ENCODE measurements at places on chromosomes 2 and 18. TPM values are rescaled to one million over a fixed set of nuclear protein-coding genes. Genes with fewer than 3 reads are reported as not detected.

Gene CCDC138
- 10.6 TPM for total RNA-seq

- no peak for DNase-seq
Observed at GRCh38 chr2:196205011-196205766, 33.8 kb upstream of the STK17B start.

GRCh38 chr2:221235941-221236340 lies 336.2 kb downstream of the EPHA4 start:
- peak; percentile 88 for DNase-seq

DNA sequence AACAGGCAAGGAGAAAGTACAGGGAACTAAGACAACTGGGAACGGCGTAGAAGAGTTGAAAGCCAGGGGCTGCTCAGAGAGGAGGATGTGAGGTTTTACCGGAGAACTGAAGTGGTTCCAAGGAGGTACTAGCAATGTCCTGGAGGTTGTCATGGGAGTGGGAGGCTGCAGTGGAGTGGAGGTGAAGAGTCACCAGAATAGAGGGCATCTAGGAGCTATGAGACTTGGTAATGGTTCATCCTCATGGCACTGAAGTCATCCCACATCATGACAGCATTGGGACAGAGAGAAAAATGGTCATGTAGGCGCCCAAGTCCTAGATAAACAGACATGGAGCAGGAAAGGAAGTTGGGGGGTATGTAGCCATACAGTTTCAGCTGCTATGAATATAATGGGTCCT lies 26.3 kb downstream of the MRPL33 start:
- DNase-seq: no peak

Gene TMEM237
- total RNA-seq: 57.2 TPM

DNA sequence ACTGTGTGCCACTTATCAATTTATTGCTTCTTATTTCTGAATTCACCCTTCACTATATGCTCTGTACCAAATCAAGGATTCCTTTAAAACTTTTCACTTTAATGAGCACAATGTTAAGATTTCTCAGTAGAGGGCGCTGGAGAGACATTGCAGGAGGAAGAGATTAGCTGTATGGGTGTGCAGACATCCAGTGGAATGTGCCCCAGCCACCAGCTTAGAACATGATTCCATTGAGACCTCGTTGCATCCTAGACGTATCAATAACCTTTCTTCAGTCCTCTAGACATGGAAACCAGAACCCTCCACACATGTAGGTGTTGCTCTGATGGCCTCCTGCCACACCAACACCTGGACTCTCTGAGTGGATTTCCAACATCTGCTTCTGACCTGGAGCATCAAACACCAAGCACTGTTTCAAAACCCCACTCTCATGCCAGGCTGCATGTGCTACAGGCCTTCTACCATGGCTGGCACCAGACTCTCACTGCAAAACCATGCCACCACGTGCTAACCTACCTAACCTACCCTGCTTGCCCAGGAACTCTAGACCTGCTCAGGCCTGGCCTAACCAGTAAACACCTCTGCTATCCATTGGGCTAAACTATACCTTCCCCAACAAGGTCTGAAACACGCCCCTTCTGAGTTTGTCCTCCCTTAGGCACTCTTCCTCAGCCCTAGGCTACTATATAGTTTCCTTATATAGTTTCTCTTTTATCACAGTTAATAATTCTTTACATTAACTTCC lies 633.2 kb upstream of the PKDCC start:
- peak; percentile 39 for DNase-seq

Gene ANKRD12
- total RNA-seq: 25.4 TPM

- no peak for DNase-seq
Observed at GRCh38 chr18:7298149-7298548, 67.3 kb downstream of the LRRC30 start.

DNA sequence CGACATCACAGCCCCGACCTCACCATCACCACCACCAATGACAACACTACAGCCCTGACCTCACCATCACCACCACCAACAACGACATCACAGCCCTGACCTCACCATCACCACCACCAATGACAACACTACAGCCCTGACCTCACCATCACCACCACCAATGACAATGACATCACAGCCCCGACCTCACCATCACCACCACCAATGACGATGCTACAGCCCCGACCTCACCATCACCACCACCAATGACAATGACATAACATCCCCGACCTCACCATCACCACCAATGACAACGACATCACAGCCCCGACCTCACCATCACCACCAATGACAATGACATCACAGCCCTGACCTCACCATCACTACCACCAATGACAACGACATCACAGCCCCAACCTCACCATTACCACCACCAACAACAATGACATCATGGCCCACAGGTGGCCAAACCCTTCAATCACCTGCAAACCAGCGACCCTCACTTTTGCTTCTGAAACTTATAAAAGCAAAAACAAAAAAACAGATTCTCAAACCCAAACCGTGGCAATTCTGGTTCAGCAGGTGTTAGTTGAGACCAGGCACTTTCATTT lies 70.7 kb upstream of the TMEM18 start:
- no peak for DNase-seq

DNA sequence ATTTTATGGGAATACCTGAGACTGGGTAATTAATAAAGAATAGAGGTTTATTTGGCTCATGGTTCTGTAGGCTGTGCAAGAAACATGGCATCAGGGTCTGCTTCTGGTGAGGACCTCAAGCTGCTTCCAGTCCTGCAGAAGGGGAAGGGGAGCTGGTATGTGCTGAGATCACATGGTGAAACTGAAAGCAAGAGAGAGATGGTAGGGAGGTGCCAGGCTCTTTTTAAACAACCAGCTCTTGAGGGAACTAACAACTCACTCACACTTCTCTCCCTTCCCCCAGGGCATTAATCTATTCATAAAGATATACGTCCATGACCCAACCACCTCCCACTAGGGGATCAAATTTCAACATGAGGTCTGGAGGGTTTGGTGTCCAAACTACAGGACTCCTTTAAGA lies 40.1 kb downstream of the AGPS start:
- DNase-seq: no peak

DNA sequence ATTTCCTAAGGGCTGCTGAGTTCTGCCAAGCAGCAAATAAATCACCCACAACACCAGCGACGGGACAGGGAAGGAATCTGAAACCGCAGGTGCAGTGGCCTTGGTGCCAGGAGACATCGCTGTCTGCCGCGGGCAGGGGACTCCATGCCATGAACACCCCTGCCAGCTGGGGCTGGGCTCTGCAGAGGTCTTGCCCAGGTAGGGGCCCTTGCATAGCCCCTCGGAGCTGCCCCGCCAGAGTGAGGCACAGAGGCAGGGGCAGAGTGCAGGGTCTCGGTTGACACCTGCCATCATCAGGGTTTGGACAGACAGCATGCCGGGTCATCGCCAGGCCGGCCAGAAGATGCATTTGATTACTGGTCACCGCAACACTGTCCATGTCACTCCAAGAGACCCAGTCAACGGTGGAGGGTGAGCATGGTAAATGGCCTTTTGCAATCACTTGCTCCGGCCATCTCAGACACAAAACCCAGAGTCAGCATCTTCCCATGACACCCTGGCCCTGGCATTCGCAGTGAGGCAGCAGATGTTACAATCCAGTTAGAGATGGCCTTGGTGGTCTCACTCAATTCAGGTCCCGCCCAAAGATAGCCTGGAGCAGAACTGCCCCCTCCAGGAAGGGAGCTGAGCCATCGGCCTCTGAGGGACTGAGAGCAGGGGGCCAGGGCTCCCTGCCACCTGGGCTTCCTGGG lies 255.4 kb downstream of the NDUFA10 start:
- no peak for DNase-seq

Gene MTX2
- total RNA-seq: 31.7 TPM

Gene TFPI
- 286 TPM for total RNA-seq

DNA sequence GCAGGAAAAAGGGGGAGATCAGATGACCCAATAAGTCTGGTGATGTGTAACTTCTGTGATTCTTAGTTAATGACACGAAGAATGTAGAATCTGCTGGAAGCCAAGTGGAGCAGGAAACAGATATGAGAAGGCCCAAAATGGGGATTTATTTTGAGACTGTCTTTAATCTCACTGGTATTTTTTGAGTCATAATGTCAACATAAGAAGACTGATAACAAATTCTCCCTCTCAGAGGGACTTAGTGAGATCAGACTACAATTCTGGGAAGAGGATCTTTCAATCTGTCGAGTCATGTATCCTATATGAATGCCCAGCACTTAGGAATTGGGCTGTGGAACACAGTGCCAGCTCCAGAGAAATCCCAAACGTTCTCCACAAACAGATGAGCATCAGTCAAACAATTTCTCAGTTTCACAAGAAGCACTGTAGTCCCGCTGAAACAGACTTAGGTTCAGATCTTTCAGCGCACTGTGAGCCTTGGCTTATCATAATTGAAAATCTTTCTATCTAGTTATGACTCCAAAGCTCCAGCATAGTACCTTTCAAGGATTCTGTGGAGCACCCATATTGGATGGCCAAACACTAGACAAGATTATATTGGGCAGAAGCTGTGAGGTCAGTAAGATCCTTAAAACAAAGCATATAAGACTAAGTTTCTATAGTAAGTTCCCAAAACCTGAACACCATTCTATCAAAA lies 738.2 kb downstream of the LRP1B start:
- DNase-seq: peak; percentile 62

GRCh38 chr2:112674229-112674628 lies 28.5 kb downstream of the SLC20A1 start:
- peak; percentile 85 for DNase-seq

- DNase-seq: no peak
Observed at GRCh38 chr18:75915941-75916623, 488.6 kb upstream of the SMIM21 start.

- DNase-seq: no peak
Observed at GRCh38 chr18:78582181-78582709, 397.4 kb upstream of the SALL3 start.

Gene ERBB4
- 0.74 TPM for total RNA-seq

- DNase-seq: no peak
Observed at GRCh38 chr18:10450986-10451385, 3.4 kb upstream of the APCDD1 start.

GRCh38 chr2:126614524-126615227 lies 41.3 kb upstream of the GYPC start:
- DNase-seq: no peak

Gene PTPRN
- total RNA-seq: not detected

GRCh38 chr2:222364285-222364895 lies 60.0 kb upstream of the SGPP2 start:
- peak; percentile 93 for DNase-seq

- no peak for DNase-seq
Observed at GRCh38 chr2:164221473-164221872, 399.8 kb downstream of the GRB14 start.

DNA sequence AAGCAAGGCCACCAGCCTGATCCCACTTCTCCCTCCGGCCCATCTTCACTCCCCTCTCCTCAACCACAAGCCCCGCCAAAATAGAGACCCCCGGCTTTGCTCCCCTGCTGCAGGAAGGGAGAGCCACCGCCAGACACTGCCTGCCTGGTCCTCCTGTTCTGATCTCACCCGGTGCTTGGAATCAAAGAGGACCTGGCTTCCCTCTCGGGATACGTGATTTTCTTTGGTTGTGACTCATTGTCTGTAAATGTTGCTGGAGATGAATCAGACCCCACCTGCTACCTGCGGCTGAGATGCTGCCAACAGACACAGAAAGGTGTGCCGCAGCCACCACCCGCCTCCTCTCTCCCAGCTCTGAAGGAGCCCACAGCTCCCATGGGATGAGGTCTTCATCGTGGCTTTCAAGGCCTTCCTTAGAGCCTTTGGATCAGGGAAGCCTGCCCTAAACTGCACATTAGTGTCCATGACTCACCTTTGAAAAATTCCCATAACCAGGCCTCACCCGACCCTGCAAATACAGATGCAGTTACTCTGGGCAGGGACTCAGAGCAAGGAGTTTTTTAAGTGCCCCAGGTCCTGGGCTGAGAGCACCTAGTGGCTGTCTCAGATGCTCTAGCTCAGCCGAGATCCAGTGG lies 79.4 kb upstream of the ZNF532 start:
- DNase-seq: peak; percentile 69

DNA sequence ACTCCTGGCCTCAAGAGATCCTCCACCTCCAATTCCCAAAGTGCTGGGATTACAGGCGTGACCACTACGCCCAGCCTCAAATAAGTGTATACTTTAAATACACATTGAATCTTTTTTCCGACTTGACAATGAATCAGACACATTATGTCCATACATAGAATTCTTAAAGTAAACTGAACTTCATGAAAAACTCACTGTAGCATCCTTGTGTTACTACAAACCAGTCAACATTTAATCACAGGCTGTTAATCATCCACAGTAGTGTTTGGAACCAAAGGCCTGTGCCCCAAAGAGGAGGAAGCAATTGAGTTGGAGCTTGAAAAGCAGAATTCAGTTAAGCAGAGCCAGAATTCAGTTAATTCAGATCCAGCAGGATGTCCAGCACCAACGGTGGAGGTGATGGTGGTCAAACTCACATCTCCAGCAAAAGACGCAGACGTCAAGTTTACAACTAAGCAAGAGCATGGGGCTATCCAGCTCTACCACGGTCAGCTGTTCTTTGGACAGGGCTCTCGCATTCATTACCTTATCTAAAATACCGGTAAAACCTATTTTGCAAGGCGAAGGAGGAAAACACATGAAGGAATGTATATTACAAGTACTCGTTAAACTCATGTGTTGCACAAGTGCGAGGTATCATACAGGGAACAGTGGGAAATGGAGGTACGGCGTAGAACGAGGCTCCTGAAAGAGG lies 1.2 kb downstream of the SLC39A6 start:
- no peak for DNase-seq

Gene ALPP
- not detected for total RNA-seq

DNA sequence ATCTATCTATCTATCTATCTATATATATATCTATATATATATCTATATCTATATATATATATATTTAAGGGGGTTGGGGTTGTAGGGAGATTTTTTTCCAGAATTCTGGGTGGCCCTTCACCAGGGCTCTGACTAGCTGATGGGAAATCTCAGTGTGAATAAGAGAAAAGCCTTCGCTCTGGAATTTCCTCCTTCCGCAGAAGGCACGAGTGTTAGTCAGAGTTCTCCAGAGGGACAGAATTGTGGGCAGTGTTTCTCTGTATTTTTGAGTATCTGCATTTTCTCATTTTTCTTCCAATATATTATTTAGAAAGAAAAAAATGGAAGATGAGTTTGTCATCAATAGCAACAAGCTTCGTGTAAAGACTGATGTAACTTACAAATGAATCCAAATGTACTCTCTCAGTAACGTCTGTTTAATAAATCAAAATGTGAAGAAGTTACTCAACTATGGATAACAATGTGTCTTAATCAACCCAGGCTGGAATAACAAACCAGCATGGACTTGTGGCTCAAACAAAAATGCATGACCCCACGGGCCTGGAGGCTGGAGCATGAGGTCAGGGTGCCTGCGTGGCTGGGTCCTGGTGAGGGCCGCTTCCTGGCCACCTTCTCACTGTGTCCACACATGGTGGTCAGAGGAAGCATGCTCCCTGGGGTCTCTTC lies 10.6 kb upstream of the SNTG2 start:
- DNase-seq: no peak

Gene NLRC4
- total RNA-seq: not detected

GRCh38 chr2:170189757-170190156 lies 11.8 kb downstream of the MYO3B start:
- DNase-seq: no peak

DNA sequence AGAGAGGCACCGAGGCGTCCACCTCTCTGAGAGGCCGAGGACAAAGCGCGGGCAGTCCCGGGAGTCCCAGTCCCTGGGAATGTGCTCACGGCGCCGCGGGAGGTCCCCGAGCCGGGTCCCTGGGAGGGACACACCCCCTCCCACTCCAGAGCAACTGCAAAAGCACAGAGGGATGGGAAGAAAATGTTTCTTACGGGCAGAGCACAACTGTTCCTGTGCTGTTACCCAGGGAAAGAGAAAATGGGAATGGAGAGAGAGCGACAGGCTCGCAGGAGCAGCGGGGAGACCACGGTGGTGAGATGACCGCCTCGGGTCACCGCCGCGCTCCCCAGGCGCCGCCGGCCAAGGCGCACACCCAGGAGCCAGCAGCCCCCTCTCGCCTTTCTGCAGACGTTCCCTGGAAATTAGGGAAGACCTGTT lies 1.2 kb upstream of the BCL11A start:
- DNase-seq: no peak

Data from endothelial cell of umbilical vein (primary cell).